Stimulated activated CD4-positive, alpha-beta T cell treated with anti-CD3 and anti-CD28 coated beads, Interleukin-1b, Interleukin-23, amount 100 ng/mL, for 1 hour (primary cell): ENCODE measurements at places on chromosomes 12 and 14.

- DNase-seq: no peak
These were observed 38.9 kb downstream of the FERMT2 start for GRCh38 chr14:52911904-52912303.

- DNase-seq: no peak
These were observed at the start of gene COL2A1 for GRCh38 chr12:48004053-48004941. TSS of gene COL2A1 (minus strand) at chr12:48004476. CDS start at chr12:48004321, 155 bp downstream.

DNA sequence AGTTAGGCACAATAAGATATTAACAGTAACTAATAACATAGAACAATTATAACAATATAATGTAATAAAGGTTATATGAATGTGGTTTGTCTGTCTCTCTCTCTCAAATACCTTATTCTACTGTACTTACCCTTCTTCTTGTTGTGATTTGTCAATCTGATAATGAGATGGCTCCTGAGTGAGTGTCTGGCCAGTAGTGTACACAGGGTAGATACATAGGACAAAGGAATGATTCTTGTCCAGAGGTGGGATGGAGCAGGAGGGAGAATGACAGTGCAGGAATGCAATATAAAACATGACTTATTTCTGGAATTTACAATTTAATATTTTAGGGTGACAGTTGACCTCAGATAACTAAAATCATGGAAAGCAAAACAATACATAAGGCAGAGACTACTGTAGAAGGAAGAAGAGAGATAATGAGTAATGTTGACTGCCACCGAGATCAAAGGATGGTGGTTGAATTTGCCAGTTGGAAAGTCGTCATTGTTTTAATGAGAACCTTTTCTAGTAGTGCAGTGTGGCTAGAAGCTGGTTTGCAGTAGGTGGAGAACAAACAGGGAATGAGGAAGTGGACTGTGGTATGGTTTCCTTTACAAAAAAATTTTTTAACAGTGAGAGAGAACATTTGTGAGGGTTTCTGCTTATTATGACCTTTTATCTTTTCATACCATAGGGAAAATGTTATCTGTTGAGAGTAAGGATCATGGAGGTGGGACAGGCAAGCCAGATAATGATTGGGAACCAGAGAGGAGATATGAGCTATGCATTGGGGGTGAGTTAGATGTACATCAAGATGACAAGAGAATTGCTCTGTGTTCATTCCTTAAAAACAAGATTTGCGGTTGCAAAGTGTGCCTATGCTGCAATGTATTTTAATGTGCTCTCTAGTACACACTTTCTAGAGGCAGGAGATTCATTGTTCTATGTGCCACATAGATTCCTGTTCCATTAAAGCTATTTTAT lies 458.3 kb downstream of the BTG1 start:
- no peak for DNase-seq

GRCh38 chr12:102441077-102441596 lies 39.2 kb downstream of the IGF1 start:
- no peak for DNase-seq

GRCh38 chr14:59305836-59306555 lies 117.5 kb downstream of the DAAM1 start:
- DNase-seq: no peak
